Prostate gland (tissue), 2 donors: ENCODE measurements at places on chromosomes 3 and 15. TPM values are rescaled to one million over a fixed set of nuclear protein-coding genes. Genes with fewer than 3 reads are reported as not detected.
A peak's percentile ranks its signal among the peaks of the same experiment; 100 is the strongest.

GRCh38 chr15:73704869-73705645 lies 20.9 kb downstream of the CD276 start:
- DNase-seq = peak; percentile 46
- H3K27ac ChIP-seq = no peak overlapping the region
- no peaks in the 10 kb centered on the region for H3K36me3 ChIP-seq
- no peaks in the 10 kb centered on the region for H3K27me3 ChIP-seq

The HPS3 gene
- 17.6 TPM for total RNA-seq

The ARRDC4 gene
- 25.4 TPM for total RNA-seq

DNA sequence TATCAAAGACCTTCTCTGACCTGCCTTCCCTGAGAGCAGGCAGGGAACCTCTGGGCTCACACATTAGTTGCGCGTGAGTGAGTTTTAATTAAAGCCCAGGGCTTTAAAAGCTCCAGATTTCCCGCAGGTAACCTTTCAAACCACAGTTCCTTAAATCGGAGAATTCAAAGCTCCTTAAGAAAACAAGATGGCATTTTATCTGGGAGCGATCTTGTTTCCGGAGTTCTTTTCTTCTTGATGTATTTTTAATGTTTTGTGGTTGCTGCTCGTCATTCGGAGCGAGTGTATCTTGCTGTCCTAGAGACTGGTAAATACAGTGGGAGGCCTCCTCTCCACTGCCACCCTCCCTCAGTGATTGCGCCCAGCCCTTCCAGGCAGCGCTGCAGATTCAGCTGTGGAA lies 284.3 kb downstream of the CLSTN2 start:
- no peaks in the 10 kb centered on the region for H3K4me1 ChIP-seq
- DNase-seq = no peak
- no peak overlapping the region for H3K27ac ChIP-seq
- H3K36me3 ChIP-seq = no peaks in the 10 kb centered on the region

DNA sequence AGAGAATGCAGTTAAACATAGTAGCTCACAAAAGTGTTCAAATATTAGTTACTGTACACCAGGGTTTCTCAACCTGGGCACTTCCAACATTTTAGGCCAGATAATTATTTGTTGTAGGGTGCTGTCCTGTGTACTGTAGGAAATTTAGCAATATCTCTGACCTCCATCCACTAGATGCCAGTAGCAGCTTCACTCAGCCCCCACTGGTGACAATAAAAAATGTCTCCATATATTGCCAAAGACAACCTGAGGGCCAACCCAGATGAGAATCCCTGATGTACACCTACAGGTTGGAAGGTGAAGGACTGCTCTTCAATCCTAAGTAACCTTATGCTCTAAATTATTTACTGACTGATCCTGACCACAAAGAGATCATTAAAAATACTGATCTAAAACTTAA lies 32.5 kb downstream of the DCUN1D1 start:
- no peak for DNase-seq
- no peaks in the 10 kb centered on the region for H3K4me1 ChIP-seq
- no peaks in the 10 kb centered on the region for H3K27me3 ChIP-seq
- H3K27ac ChIP-seq = no peak overlapping the region
- no peaks in the 10 kb centered on the region for H3K36me3 ChIP-seq
- no peak overlapping the region for H3K4me3 ChIP-seq

GRCh38 chr15:63800739-63801138 lies 33.0 kb downstream of the HERC1 start:
- H3K27me3 ChIP-seq = no peaks in the 10 kb centered on the region
- no peak overlapping the region for H3K27ac ChIP-seq
- no peaks in the 10 kb centered on the region for H3K36me3 ChIP-seq
- no peak for DNase-seq

The ABTB1 gene
- total RNA-seq = 60.2 TPM

GRCh38 chr15:52733088-52733487 lies 53.9 kb upstream of the ATOSA start:
- H3K4me3 ChIP-seq = no peak overlapping the region
- no peaks in the 10 kb centered on the region for H3K27me3 ChIP-seq
- no peaks in the 10 kb centered on the region for H3K36me3 ChIP-seq

DNA sequence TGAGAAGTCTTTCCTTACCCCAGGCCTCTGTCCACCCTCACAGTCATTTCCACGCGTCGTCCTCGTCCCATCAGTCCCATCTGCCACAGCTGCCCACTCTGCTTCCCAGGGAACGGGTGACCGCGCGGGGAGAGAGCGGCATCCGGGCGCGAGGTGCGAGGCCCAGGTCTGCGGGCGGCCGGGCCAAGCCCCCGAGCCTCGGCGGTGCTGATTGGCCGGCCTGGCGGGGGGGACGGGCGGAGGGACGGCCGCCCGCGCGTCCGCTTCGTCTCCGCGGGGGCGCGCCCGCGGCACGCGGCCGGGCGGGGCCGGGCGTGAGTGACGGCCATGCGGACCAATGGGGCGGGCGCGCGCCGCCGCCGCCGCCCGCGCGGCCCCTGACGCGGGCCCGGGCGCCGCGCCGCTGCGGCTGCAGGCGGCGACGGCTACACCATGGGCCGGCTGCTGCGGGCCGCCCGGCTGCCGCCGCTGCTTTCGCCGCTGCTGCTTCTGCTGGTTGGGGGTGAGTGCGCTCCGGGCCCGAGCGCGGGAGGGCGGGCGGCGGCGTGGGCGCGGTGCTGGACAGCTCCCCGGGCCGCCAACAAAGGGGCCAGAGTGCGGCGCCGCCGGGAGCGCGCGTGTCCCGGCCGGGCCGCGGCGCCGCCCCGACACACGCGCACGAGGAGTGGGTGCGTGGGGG lies at the start of gene PODXL2:
Gene PODXL2, plus strand, starts transcription at position 398 of the 679 bp plus-strand sequence. Its CDS starts 35 bp downstream, at position 433.
- DNase-seq = peak; percentile 24

GRCh38 chr15:96035635-96036034 lies 294.9 kb upstream of the NR2F2 start:
- no peaks in the 10 kb centered on the region for H3K27me3 ChIP-seq
- DNase-seq = no peak
- H3K4me1 ChIP-seq = no peaks in the 10 kb centered on the region
- no peak overlapping the region for H3K27ac ChIP-seq
- no peaks in the 10 kb centered on the region for H3K36me3 ChIP-seq
- no peak overlapping the region for H3K4me3 ChIP-seq

The SLCO2A1 gene
- total RNA-seq = 46.7 TPM

GRCh38 chr15:47954196-47954595 lies 166.6 kb upstream of the SLC24A5 start:
- no peak overlapping the region for H3K4me3 ChIP-seq
- H3K4me1 ChIP-seq = no peaks in the 10 kb centered on the region
- no peaks in the 10 kb centered on the region for H3K36me3 ChIP-seq
- no peaks in the 10 kb centered on the region for H3K27me3 ChIP-seq

DNA sequence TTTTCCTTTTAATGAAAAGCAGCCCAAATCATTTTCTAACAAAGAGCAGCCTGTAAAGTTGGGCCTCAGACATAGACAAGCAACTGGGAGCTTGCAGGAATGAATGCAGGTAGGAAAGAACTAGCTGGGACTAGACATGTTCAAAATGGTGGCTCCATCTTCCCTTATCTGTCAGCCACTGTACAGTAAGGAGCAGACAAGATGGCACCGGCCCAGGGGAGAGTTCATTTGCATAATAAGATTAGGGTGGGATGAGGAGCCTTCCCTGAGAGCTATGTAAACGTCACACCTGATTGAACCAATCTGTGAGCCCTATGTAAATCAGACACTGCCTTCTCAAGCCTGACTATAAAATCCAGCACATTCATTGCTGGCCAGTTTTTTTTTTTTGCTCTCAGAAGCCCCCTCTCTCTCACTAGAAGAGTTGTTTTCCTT lies 59.7 kb upstream of the GK5 start:
- DNase-seq = no peak
- H3K4me3 ChIP-seq = no peak overlapping the region
- H3K27me3 ChIP-seq = no peaks in the 10 kb centered on the region
